ENCODE measurements at places on chromosomes 2 and 18. TPM values are rescaled to one million over a fixed set of nuclear protein-coding genes. Genes with fewer than 3 reads are reported as not detected.
A peak's percentile ranks its signal among the peaks of the same experiment; 100 is the strongest.

DES gene
- not detected for total RNA-seq

ACVR1C gene
- total RNA-seq, result 2.0 TPM

MYO3B gene
- total RNA-seq, result 0.48 TPM

KCTD1 gene
- 3.2 TPM for total RNA-seq

GRCh38 chr2:8426550-8426949, 255.3 kb upstream of the ID2 start:
- no peak for DNase-seq

DNA sequence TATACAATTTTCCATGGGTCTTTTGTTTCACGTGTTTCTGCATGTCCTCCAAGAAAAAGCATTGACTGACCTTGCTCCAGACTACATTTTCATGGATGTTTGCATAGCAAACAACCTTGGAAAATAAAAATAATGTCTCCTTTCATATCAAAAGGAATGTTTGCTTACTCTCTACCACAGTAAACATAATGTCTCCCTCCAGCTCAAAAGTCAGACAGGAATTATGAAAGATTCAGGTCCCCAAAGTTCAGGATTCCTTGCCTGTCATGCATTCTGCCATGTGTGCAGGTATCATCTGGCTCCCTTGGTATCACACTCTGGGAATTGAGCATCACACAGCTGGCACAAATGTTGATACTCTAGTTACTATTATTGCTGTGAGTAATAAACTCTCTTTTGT, 103.1 kb upstream of the ZC3H15 start:
- no peak for DNase-seq

GRCh38 chr2:63738019-63738418, 103.7 kb upstream of the UGP2 start:
- no peak for DNase-seq

- DNase-seq, result no peak
Observed at GRCh38 chr2:210626849-210627248, 70.5 kb downstream of the CPS1 start.

- DNase-seq, result no peak
Observed at GRCh38 chr2:142010477-142011270, 120.1 kb downstream of the LRP1B start.

GRCh38 chr2:9106338-9107167, 100.1 kb upstream of the ASAP2 start:
- no peak for DNase-seq

GRCh38 chr18:23257686-23258565, 122.6 kb downstream of the CABLES1 start:
- no peak for DNase-seq

DNA sequence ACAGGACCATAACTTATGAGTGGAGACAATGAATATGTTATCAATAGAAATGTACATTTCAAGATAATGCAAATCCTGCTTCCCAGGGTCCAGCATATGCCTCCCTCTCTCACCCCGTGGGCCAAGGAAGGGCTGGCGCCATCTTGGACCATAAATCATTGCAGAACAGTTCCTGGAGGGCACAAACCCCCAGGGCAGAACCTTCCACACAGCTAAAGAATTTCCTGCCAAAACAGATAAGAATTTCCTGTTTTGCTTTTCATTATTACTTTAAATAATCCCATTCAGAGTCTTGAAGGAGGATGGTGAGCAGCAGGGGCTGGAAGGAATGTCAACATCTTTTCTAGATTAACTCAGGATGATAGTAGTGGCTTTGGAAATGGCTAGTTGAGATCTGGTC, 53.7 kb downstream of the EHD3 start:
- no peak for DNase-seq

DNA sequence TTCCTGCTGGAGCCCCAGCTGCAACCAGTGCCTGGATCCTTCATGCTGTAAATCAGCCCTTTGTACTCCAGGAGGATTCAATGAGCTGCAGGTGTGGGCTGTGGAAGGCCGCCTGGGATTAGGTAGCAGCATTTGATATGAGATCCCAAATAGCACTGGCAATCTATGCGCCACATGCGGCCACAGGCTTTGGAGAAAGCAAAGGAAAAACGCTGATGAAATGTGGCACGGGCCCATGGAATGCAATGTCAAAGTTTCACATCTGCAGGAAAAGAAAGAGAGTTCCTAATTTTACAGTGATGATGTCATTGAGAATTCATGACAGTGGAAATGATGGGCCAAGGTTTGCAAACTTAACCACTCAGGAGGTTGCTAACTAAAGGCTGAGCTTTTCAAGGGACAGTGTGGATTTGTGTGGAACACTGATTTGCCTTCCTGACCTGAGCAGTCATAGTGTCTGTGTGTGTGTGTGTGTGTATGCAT, 216.4 kb upstream of the OSR1 start:
- DNase-seq, result no peak

DNA sequence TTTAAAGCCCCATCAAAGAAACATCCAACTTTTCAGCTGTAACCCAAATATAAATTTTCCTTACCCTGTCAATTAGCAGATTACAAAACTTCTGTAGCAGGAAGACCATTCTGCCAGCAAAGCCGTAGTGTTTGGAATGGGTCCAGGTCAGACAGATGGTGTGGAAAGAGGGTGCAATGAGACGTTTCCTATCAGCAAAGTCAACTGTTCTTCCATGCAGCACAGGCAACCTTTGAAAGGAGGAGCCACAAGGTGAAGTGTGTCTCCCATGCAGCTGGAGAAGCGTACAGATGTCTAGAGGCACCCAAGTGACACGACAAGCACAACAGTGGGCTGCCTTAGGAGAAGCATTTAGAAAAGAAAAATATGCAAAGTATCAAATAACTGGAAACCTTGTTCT, 83.7 kb downstream of the SP3 start:
- no peak for DNase-seq

DNA sequence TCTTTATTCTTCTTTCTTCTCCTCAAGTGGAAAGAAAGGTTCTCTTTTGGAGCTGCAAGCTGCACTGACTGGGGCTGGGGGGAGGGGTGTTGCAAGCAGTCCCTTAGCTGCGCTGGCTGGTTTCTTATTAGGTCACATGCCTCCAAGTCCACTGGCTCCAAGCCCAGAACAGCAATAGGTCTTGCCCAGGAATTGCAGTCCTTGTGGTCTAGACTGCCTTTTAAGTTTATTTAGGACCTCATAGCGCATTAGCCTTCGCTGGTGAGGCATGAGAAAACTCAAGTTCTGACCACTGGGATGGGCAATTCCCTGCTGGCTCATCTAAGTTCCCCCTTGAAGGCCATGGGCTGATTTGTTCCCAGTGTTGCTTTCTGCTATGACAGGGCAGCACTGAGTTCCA, 138.6 kb upstream of the SCN7A start:
- DNase-seq, result no peak

GRCh38 chr18:14922031-14922430, 174.1 kb downstream of the ANKRD30B start:
- DNase-seq, result no peak

GRCh38 chr2:74515981-74516633, 1.9 kb downstream of the TLX2 start:
- peak; percentile 86 for DNase-seq

- DNase-seq, result no peak
Observed at GRCh38 chr2:234961784-234962183, 10.0 kb downstream of the SH3BP4 start.

- DNase-seq, result no peak
Observed at GRCh38 chr2:16152071-16152927, 211.9 kb downstream of the MYCN start.

All from activated CD4-positive, alpha-beta memory T cell treated with anti-CD3 and anti-CD28 coated beads for 36 hours (primary cell).